ENCODE measurements at places on chromosomes 12 and 14.
A peak's percentile ranks its signal among the peaks of the same experiment; 100 is the strongest.

DNA sequence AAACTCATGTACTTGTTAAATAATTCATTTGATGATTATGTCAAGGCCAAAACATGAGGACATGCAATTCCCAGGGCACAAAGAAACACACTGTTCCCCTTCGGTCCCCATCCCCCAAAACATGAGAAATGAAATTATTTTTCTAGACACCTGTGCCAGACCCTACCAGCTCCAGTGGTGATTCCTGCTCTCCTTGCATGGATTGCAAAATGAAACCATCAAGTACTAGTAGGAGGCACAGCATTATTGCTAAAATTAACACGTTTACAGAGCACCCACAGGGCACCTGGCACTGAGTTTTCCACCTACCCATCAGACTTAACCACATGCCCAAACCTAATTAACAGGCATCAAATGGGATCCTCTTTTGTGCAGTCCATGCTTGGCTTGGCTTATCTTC is 76.6 kb downstream of the ZFC3H1 start:
- DNase-seq, result no peak

DNA sequence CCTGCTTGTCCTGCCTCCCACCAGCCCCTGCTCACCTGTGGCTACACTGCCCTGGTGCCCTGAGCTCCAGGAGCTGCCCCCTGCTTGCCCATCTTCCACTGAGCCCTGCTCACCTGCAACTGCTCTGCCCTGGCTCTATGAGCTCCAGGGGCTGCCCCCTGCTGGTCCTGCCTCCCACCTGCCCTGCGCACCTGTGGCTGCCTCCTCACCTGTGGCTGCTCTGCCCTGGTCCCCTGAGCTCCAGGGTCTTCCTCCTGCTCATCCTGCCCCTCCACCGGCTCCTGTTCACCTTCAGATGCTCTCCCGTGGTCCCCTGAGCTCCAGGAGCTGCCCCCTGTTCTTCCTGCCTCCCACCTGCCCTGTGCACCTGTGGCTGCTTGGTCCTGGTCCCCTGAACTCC is 247.6 kb downstream of the TMEM121 start:
- DNase-seq, result no peak

GRCh38 chr12:126708492-126708896 is 1558.5 kb upstream of the TMEM132C start:
- DNase-seq, result no peak

GRCh38 chr14:39228509-39229221 is 5.0 kb upstream of the MIA2 start:
- DNase-seq, result no peak

DNA sequence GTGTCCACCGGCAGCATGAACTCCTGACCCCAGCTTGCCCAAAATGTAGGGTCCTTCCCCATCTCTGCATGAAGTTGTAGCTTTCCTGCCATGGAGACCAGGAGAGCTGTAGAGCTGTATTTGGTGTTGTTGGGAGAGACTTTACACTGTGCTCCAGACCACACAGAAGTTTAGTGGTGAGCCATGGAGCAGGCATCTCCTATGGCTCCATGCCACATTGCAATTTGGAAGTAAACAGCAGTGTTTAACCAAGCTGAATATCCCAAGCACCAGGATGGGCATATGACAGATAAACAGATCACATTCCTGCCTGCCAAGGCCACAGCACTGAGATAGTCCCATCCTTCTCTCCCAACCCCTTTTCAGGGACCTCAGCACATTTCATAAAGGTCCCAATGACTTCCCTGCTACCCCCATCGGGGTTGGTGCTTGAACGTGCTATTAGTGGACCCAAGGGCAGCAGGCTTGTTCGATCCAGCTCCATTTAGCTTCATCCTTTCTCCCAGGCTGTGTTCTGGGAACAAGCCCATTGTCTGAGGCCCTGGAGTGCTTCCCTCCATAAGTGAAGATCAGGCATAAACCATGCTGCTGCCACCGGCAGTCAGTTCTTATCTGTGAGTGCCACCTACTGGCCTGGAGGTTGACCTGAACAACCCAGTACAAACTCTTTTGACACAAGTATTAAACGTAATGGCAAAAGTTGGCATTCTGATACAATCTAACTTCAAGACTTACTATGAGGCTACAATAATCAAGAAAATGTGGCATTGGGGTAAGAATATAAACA is 172.3 kb upstream of the ATXN7L3B start:
- DNase-seq, result peak; percentile 7

- no peak for DNase-seq
Observed at GRCh38 chr12:101648195-101648594, 49.2 kb upstream of the CHPT1 start.

GRCh38 chr14:33505963-33506329 is 444.9 kb downstream of the EGLN3 start:
- DNase-seq, result no peak

- no peak for DNase-seq
Observed at GRCh38 chr12:124480469-124481256, 86.7 kb downstream of the NCOR2 start.

GRCh38 chr12:27534060-27534764 is 10.2 kb downstream of the PPFIBP1 start:
- no peak for DNase-seq

DNA sequence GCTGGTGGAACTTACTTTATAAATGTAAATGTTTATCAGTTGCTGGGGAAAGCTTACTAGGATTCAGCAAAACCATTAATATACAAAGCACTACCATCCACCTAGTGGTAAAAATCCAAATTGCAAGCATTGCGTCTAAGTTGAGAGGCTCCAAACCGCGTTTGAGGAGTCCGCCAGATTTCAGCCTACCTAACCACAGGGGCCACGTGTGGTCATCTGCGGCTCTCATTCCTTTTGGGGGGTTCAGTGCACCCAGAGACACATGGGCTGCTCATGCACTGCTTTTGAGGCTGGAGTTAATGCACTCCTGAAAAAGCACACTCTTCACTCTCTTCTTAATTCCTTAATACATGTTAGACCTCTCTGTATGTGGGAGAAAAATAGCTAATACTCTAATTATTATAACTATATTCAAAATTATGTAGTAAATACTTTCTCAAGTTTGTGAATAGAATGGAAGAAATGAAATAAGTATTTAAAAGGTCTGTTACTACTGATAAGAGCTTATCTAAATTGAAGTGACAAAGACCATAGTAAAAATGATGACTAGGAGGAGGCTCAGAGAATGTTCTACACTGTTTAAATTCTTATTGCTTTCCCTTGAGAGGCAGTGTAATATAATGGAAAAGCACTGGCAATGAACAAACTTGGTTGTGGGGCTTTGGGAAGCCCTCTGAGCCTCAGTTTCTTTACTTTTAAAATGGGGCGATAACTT is 41.4 kb upstream of the MANSC4 start:
- DNase-seq, result peak; percentile 39

DNA sequence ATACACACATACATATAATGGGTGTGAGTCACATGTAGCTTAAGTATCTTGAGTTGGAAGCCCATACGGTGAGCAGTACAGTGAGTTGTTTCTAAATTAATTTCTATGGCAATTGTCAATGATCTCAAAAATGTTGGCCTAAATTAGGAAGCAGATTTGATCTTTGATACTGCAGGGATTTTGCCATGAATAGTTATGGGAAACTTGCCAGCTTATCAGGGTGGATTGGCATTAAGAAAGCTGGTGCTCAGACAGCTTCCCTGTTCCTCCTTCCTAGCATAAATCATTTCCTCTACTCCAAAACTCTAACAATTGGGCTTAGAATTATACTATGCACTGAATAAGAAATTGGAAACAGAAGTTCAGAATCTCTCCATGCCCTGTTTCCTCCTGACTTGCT is 150.9 kb upstream of the FRMD6 start:
- no peak for DNase-seq

GRCh38 chr12:41968599-41968998 is 176.1 kb downstream of the GXYLT1 start:
- no peak for DNase-seq

DNA sequence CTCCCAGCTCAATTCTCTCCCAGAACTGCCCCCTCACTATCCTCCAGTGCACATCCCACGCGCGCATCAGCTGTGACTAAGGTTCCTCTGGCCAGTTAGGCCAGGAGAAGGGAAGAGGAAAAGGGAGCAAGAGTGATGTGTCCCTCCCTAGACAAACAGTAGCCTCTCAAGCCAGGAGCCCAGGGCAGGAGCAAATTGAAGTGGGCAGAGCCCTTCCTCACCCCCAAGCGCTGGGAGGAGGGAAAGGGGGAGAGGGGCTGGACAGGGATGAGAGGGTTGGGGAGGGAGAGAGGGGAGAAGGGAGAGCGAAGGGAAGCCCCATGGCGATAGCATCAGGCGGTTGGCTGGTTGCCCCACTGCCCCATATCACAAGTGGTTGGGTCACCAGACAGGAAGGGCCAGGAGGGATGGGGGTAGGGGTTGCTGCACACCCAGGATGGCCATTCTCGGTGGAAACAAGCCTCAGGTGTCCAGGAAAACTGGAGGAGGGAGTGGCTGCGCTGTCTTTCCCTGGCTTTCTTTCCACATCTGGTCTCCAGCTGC is 1.1 kb downstream of the CD63 start:
- no peak for DNase-seq

Data from nephron progenitor cell (in vitro differentiated cells).